ENCODE measurements at places on chromosomes 2 and 18.

DNA sequence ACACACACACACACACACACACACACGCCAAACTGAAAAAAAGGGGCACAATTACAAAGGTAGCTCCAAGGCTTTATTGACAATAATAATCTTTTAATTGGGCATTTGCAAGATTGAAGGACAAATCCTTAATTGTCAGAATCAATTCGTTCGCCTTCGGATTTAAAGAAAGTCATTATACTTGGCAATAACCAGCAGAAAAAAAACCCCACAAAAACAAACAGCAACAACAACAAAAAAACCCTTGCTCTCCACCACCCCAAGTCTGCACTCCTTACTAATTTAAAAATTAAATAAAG is 1.8 kb upstream of the HOXD8 start:
- DNase-seq, result no peak

DNA sequence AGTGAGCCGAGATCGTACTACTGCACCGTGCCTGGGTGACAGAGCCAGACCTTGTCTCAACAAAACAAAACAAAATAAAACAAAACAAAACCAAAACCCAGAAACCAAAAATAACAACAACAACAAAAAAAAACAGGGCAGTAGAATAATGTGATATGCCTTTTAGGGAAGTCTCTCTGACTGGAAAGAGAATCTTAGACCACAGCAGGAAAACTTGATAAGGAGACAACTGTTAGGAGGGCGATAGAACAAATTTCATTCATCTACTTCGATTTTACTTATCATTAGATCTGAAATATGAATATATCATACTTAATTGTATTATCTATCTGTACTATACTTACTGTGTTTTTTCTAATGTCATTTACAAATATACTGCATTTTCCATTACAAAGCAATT is 109.0 kb upstream of the CNTNAP5 start:
- DNase-seq, result no peak

DNA sequence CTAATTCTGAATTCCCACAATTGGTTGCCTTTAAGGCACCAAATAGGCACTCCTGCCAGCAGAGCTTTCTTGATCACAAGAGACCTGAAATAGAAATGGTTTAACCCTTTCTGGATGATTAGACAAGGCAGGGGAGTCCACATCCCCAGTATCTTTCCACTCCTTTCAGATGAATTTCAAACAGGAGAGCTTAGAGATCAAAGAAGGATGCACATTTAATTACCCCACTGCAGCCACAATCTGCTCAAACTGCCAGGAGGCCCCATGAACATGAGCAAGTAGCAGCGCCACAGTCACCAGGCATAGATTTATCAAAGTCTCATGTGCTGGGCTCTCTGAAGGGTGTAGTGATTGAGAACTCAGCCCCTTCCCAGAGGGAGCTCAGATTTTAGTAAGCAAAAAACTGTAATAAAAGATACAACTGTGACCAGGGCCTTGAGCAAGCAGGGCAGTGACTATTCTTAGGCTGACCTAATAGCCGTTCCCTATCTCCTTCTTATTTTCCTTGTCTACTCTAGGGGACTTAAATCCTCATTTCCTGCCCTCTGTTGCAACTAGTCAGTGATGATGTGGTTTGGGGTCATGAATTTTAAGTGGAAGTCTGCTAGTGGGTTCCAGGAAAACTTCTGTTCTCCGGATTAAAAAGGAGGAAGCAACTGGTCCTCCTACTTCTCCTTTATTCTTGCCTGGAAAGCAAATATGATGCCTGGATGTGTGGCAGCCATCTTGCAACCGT is 53.7 kb downstream of the SLC4A3 start:
- no peak for DNase-seq

GRCh38 chr2:237546876-237547395 is 19.4 kb upstream of the PRLH start:
- no peak for DNase-seq

DNA sequence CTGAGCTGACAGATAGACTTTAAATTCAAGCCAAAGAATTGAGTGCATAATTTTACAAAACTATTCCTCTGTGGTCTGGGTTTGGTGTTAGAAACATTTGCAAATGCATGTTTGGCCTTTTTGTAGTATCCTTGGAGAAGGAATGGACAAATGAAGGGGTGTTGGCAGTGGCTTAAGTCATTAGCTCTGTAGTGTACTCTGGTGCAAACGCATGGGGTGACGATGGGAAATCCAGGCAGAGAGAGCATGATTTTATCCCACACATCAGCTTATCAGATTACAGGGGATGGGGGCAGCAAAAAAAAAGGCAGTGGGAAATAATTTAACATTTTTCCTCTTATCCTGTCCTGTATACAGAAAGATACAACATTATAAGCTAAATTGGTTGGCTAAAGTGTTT is 320.6 kb downstream of the ZNF516 start:
- no peak for DNase-seq

GRCh38 chr2:70503896-70504295 is 49.7 kb downstream of the TGFA start:
- DNase-seq, result no peak

DNA sequence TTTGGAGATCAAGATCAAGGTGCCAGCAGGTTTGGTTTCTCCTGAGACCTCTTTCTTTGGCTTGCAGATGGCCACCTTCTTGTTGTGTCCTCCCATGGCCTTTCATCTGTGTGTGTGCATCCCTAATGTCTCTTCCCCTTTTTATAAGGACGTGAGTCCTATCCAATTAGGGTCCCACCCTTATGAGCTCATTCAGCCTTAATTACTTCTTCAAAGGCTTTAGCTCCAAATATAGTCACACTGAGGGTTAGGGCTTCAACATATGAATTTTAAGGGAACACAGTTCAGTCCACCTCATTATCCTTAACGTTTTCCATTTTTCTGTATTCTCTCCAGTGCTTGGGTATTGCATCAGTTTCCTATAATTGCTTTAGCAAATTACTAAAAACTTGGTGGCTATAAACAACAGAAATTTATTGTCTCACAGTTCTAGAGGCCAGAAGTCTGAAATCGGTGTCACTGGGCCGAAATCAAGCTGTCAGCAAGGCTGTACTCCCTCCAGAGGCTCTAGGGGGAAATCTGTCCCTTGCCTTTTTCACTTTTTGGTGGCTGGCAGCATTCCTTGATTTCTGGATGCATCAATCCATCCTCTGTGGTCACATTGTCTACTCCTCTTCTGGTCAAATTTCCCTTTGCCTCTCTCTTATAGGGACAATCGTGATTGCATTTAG is 34.1 kb downstream of the CDC42EP3 start:
- no peak for DNase-seq

DNA sequence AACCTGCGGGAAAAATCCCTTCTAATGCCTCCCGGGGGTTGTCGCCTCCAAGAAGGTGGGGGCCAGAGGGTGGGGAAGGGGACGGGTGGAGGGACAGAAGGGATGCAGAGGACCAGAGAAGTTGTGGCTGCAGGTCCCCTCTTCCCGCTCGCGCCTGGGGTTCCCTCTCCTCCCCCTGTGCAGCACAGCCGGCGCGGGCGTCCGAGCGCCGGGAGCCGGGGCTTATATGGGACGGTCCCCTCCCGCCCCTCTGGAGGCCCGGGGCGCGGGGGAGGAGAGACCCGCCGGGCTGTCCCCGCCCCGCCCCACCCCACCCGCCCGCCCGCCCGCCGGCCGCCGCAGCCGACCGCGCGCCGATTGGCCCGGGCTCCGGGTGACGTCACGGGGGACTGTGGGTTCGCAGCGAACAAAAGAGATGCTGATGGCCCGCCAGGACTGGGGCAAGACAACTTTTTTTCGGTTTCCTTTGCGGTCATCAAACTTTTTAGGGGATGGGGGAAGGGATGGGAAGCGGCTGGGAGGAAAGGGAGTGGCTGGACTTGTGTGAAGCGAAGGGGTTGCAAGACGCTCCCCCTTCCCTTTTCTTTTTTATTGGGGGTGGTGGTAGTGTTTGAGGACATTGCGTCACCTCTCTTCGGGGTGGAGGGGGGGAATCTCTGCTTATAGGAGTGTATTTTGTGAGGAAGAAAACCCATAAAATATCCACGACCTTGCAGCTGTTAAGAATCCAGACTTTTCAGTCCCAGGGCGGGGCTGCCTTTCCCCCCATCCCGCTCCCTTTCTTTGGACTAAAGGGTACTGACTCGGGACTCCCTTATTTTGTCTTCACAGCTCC is at the start of gene FN1:
FN1 (minus strand) TSS at position 199 of the 835 bp plus-strand sequence. CDS start 266 bp downstream, outside the sequence.
- DNase-seq, result peak; percentile 27

DNA sequence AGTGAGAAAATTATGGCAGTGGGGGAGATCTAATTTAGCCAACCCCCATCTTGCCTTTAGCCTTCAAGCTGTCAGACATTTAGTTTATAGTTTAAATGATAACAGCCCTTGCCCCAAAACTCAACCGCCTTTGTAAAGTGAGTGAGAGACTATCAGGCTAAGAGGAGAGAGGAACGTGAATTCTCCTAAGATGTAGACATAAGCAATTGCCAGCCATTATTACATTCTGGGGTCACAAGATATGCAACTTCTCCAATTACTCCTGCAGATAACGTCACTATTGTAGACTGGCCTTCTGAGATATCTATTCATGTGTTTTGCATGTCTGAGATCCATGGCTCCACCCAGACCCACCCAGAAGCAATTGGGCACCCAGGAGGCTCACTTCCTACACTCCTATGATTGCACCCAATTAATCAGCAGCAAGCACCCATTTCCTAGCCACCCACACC is 307.3 kb downstream of the NBAS start:
- no peak for DNase-seq

DNA sequence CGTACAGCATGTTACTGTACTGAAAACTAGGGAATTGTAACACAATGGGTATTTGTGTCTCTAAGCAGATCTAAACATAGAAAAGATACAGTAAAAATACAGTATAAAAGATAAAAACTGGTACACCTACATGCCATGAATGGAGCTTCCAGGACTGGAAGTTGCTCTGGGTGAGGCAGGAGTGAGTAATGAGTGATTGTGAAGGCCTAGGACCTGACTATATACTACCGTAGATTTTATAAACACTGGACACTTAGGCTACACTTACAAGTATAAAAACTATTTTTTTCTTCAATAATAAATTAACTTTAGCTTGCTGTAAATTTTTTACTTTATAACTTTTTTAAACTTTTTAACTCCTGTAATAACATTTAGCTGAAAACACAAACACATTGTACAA is 324.4 kb upstream of the TNP1 start:
- no peak for DNase-seq

- no peak for DNase-seq
These were observed 47.1 kb upstream of the FHL2 start for GRCh38 chr2:105445976-105446375.

GRCh38 chr2:225319872-225320271 is 79.6 kb upstream of the NYAP2 start:
- no peak for DNase-seq

DNA sequence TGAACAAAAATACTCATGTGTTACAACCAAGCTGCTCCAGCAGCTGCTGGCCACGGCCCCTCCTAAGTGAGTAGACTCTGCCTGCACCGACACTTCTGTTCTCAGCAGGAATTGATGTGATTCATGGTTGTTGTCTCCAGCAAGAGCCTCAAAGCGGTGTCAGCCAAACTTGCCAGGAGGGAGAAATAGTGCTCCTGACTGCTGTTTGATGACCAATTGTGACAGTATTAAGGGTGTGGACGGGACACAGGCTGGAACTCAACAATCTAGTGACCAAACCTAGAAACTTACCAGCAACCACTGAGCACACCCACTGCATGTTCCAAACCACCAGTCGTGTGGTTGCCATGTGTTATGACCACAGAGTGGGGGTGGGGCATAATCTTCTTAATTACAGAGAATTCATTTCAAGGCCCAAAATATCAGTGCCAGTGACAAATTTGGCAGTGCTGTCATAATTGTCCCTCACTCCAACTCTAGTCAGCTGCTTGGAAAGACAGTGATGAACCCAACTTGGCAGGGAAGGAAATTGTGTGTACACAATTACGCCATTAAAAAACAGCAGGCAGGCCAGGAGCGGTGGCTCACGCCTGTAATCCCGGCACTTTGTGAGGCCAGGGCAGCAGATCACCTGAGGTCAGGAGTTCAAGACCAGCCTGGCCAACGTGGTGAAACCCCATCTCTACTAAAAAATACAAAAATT is 30.4 kb downstream of the FBLN7 start:
- no peak for DNase-seq

- no peak for DNase-seq
These were observed 6.5 kb downstream of the METTL5 start for GRCh38 chr2:169818241-169818640.

- DNase-seq, result peak; percentile 4
These were observed 10.3 kb upstream of the FTCDNL1 start for GRCh38 chr2:199861132-199861774.

DNA sequence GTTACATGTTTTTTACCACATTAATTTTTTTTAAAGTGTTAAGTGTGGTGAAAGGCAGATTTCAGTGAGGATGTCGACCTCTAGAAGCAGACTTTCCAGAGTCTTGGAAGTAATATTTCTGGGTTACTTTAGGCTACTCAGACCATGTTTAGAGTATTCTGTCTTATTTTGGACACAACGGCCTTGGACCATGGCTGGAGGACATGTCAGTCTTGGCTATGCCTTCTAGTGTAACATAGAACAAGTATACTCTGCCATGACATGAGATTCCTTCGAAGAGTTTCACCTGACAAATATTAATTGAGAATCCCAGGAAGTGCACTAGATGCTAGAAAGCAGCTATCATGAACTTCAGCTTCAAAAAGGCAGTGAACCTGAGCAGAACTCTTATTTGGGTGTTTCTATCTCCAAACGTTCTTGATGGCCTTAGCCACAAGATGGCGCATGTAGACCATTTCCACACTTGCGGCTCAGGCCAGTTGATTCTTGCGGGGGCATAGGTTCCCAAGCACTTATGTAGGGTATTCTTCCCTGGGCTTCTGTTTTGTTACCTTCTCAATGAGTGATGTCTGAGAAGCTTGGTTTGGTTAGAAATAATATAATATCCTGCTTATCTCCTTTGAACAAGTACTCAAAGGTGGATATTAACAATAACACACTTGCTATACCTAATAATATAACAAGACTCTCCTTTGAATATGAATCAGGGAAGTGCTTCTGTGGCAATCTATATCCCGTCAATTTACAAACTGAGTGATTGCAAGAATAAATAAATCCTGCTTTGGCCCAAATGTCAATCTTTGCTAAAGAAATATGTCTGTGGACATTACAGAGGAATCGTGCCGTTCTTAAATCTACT is 62.0 kb downstream of the CACNB4 start:
- peak; percentile 47 for DNase-seq

- DNase-seq, result no peak
These were observed 157.5 kb downstream of the FSIP2 start for GRCh38 chr2:185895828-185896693.

DNA sequence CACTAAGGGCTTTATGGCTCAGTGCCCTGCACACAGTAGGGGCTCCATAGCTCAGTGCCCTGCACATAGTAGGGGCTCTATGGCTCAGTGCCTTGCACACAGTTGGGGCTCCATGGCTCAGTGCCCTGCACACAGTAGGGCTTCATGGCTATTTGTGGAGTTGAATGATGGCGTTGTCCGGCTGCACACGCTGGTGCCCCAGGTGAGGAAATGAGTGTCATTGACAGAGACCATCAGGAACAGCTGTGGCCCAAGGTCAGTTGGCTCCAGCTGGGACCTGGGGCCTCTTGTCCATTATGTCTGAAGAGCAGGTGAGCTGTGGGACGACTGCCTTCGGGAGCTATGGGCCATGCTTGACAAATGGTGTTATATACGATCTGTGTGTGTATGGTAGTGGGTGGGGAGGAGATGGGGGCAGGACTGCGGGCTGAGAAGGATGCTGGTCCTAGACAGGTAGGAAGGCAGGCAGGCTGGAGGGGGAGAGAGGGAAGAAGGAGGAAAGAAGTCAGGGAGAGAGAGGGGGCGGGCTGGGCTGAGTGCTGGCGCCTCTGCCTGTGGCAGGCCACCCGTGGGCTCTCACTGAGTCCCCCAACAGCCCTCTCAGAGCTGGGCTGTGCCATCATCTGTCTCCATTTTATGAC is 130.6 kb downstream of the CLIP4 start:
- no peak for DNase-seq

- DNase-seq, result no peak
These were observed 218.4 kb upstream of the TRIB2 start for GRCh38 chr2:12498286-12498685.

Data from SHP77 (cell line).